Stimulated activated CD8-positive, alpha-beta memory T cell treated with anti-CD3 and anti-CD28 coated beads, Interleukin-4, amount 100 ng/mL, for 1 hour (primary cell): ENCODE measurements at places on chromosomes 7 and 10.

- no peak for DNase-seq
Observed at GRCh38 chr7:155257482-155258225, 40.0 kb upstream of the INSIG1 start.

DNA sequence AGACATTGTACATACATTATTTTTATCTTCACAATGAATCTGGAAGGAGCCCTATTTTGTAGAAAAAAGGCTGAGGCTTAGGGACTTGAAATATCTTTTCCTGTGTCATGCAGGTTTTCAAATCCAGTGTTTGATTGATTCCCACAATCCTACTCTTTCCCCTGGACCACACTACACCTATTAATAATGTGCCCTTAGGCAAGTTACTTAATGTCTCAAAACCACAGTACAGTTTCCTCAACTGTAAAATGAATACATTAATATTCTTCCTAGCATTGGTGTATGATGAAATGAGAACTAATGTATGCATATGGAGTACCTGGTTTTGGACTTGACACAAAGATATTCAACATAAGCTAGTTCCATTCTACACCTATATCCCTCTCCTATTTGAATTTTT is 313.3 kb upstream of the SP8 start:
- DNase-seq = no peak

GRCh38 chr7:158887594-158887993 is 31.2 kb downstream of the DYNC2I1 start:
- no peak for DNase-seq

DNA sequence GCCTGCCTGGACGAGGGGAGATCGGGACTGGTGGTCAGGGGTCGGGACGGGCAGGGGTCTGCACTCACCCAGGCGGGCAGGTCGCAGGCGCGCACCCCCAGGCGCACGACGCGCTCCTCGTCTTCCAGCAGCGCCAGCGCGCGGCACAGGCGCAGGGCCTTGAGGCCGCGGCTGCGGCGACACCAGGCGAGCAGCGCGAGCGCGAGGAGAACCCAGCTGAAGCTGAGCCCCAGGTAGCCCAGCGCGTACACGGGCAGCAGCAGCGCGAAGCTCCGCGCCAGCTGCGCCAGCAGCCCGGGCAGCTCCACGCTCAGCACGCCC is 328 bp downstream of the ESYT2 start:
- no peak for DNase-seq

DNA sequence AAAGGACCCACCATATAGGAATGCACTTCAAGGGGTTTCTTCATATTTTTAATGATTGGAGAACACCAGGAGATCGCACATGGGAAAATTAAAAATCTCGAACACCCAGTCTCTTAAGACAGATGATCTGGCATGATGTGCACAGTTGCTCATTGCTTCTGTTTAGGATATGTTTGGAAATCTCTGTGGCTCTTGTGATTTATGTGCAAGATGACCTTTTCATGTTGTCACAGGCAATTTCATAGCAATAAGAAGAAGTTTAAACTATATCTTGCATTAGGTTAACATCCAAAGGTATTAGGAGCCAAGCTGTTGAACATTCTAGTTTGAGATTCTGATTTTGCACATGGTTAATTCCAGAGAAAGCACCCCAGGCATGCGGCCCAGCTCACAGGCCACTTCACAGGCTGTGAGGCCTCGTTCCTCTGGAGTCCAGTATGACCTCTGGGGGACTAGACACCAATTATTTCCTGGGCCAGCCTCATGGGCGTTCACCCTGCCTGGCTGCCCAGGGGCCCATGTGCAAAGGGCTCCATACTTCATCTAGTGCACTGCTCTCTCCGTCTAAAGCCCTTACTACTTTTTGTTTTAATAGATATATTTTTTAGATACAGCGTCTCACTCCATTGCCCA is 28.4 kb downstream of the CAMK1D start:
- no peak for DNase-seq
